ENCODE measurements at places on chromosomes 11 and 22. TPM values are rescaled to one million over a fixed set of nuclear protein-coding genes. Genes with fewer than 3 reads are reported as not detected.

- no peak overlapping the region for H3K4me3 ChIP-seq
- DNase-seq, result no peak
- H3K4me1 ChIP-seq, result peaks cover 8% of the 10 kb centered on the region
- H3K27me3 ChIP-seq, result no peaks in the 10 kb centered on the region
- H3K36me3 ChIP-seq, result no peaks in the 10 kb centered on the region
- no peak overlapping the region for H3K27ac ChIP-seq
Measured at GRCh38 chr11:119000906-119001305, 3.0 kb downstream of the CENATAC start.

DNA sequence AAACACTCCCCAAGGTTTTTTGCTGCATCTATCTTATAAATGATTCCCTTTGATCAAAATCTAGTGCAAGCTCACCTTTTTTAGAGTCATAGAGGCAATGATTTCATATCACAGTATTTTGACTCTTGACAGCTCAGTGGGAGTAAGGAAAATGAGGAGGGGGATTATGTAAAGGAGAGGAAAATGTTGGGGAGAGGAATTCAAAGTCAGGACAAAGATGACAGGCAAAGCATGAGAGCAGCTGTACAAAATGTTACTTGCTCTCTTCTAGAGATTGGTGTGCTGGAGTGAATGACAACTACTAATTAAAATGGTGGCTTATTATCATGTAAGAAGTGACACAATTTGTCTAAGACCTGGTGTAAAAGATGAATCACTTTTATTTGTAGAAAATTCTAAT, 644.6 kb upstream of the CHORDC1 start:
- no peak overlapping the region for H3K27ac ChIP-seq
- no peaks in the 10 kb centered on the region for H3K4me1 ChIP-seq
- no peaks in the 10 kb centered on the region for H3K36me3 ChIP-seq
- H3K4me3 ChIP-seq, result no peak overlapping the region
- no peak for DNase-seq

Gene P4HA3
- 2.3 TPM for polyA plus RNA-seq

Gene ANO1
- 6.2 TPM for polyA plus RNA-seq
